Hematopoietic multipotent progenitor cell treated with erythropoietin and hydrocortisone succinate and interleukin-3 and kit ligand, for 8 days (in vitro differentiated cells): ENCODE measurements at places on chromosomes 4 and X.

- DNase-seq = no peak
These were observed 184.3 kb downstream of the QDPR start for GRCh38 chr4:17327591-17327990.

DNA sequence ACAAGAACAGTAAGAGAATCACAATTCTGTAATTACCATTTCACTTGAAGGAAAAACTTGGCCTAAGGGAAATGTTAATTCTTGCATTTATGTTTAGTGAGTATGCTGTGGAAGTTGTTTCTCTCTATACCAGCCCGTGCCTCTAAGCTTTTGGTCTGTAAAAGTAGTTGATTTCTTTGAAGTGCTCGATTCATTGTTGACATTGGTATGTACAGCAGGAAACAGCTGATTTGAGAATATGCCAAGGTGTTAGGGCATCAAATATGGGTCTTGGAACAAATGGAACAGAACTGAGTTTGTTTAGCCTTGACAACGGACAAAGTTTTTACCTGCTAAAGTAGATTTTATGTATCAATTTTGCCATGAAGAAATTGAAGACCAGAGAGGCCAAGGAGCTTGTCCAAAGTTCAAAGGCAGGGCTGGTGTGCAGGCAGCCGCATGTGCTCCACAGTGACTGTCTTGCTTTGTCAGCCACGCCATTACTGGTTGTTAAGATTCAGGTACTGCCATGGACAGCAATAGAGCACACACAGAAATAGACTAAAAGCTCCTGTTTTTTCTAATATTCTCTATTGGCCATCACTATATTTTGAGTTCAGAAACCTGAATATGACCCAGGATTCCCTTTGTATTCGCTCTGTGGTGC, 75.5 kb upstream of the TLR3 start:
- no peak for DNase-seq

DNA sequence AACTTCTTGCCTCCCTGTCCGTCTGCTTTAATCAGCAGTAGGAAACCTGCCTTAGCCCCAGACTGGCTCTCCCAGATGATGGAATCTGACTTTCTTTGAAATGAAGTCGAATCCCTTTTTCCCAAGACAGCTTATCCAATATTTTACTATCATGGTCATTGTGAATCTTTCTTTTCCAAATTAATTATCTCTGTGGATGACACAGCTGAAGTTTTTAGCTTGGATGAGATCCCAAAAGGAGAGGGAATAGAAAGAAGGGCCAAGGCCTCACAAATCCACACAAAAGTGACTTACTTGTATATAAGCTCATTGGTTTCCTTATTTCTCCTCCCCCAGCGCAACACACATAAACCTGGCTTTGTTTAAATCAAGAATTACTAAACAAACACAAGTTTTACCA, 100.6 kb downstream of the RASL11B start:
- no peak for DNase-seq

- DNase-seq = no peak
These were observed 72.6 kb downstream of the STOX2 start for GRCh38 chr4:183977707-183978106.

GRCh38 chr4:78363031-78363570, 188.5 kb upstream of the ANXA3 start:
- no peak for DNase-seq

GRCh38 chr4:8747467-8748235, 124.0 kb downstream of the HMX1 start:
- no peak for DNase-seq

DNA sequence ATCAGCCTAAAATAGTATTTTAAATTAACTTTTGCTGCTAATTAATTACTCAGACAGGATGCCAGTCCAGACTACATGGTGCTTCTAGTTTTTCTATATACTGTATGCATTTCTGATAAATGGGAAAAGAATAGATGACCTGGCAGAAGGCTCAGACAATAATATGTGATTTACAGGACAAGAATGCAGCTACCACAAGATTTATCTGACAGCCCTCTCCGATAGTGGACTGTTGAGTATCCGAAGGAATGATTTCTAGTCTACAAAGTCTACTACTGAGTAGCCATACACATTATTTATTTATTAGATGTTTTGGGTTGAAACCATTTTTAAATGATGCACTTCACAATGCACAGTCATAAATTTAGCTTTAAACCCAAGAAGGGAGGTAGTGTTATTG, 212.8 kb downstream of the MAB21L2 start:
- no peak for DNase-seq

- DNase-seq = no peak
These were observed 7.5 kb downstream of the CD99 start for GRCh38 chrX:2698604-2699003.

DNA sequence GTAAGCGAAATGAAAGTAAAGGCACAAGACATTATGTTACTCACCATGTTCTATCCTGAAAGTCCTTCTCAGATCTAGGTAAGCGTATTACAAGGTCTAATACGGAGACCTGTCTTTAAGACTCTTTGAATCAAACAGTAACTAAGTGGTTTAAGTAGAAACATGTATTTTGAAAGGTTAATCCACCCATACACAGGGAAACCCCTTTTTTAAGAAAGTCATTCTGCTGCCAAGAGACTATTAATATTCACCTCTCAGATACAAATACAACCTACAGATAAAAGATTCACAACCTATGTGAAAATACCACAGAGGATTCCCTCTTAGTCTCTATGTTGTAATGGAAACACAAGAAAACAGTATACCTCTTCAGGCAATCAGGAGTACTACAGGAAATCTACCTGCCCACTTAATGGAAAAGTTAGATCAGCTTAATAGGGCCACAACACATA, 63.2 kb upstream of the TNIP3 start:
- no peak for DNase-seq

GRCh38 chr4:27005501-27005900, 144.9 kb downstream of the STIM2 start:
- DNase-seq = no peak

DNA sequence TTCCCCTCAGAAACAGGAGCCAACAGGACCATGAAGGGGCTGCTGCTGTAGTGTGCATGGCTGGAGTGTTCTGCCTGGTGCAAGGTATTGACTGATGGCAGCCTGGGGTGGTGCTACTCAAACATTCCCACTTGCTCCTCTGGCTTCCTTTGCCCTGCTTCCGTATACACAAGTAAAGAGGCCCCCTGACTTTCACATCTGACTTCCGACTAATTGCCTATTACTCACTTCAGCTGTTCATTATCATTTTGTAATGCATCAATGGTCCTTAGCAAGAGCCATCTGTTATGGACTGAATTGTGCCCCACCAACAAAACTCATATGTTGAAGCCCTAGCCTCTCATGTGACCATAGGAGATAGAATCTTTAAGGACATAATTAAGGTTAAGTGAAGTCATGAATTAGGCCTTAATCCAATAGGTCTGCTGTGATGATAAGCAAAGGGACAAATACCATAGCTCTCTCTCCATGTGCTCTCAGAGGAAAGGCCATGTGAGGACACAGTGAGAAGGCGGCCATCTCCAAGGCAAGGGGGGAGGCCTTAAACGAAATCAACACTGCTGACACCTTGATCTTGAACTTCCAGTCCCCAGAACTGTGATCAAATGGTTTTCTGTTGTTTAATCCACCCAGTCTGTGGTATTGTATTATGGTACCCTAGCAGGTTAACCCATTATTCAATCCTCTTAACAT, 122.5 kb upstream of the CLNK start:
- DNase-seq = no peak

DNA sequence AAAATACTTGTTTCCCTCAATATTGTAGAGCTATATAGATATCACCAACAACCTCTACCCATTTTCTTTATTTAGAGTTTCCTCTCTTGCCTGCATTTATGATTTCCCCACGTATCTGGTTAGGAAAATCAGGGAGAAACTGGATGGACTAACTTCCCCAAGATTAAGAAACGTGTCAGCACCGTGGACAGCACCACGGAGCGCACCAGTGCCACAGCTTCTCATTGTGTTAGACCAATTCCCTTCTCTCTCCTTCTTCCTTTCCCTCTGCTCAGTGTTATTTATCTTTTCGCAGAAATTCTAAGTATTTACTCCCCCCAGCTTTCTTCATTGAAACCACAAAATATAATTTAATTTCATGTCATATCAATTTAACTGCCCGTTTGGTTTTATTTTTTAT, 568.6 kb upstream of the BOD1L1 start:
- peak; percentile 15 for DNase-seq

GRCh38 chr4:112099701-112100297, 45.5 kb upstream of the FAM241A start:
- DNase-seq = peak; percentile 73

DNA sequence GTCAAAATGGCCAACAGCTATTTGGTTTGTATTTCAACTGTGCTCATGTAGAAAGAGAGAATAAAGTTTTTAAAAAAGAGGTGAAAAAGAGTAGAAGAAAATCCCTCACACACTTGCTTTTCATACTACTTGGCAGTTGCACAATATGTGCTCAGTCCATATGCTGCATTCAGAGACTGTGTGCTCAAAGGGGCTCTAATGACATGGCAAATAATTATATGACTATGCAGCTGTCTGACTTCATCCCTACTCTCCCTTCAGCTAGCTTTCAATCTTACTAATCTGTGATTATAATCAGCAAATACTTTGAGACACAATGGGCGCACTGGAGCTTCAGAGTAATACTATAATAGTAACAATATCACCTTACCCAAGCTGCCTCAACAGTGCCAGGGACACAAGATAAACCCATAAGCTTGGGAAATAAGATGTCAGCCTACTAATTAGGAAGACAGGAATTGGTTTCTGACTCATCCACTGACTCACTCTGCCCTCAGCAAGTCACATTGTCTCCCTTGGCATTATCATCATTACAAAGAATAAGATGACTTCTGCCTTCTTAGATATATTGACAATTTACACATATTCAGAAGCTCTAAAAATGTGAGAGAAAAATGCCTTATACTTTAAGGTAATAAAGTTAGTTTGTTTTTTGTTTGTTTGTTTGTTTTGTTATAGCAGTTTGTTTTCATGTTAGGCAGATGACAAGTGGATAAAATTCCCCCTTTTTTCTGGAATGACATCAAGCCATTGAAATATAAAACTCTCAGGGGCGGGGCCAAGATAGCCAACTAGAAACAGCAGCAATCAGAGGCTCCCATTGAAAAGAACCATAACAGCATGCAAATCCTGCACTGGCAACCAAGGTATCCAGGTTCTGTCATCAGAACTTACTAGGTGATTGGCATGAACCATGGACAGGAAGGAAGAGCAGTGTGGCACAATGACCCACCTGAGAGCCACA, 311.6 kb downstream of the FAM133A start:
- DNase-seq = no peak

- DNase-seq = peak; percentile 90
These were observed 7.8 kb upstream of the SH3TC1 start for GRCh38 chr4:8191136-8191747.

DNA sequence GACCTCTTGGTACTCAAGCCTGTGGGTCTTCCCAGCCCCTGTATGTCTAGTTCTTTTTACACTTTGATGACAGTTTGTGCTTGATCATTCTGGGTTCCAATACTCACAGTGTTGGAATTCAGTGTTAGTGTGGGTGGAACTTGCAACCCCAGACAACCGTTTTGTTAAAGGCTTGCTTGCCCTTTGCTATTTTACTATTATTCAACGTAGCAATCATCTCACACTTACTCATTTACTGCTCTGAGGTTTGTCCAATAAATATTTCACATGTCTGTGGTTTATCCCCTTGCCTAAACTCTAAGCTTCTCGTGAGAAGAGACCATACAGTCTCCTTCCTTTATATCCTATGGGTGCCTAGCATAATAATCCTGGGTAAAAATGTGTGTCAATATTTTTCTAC, 15.3 kb downstream of the CCNG2 start:
- DNase-seq = no peak

DNA sequence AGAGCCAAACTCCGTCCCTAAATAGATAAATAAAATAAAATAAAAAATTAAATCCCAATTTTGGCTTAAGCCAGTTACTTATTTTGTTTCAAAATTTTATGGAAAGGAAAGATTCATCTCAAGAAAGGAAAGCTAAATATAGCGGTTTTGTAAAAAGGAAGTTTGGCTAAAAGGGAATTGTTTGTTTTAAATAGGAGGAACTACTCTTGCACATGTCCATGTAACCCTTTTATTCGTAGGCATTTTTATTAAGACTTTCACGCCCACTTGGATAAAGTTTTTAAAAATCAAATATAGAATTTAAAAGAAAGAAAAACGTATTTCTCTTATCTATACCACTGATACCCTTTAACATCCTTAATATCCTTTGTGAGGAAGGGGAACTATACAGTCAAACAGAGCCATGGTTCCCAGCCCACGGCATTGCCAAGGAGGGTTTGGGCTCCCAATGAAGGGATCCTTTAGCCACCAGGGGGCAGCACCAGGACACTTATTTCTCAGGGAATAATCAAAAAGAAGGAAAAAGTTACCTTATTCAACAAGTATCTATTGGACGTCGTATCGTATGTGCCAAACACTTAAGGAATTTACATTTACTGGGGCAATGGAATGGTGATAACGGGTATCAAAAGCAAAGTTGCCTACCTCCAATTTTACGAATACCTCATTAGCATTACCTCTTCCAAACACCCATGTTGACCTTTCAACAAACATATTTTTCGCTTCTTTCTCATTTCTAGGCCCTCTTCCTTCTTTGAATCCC, 27.7 kb downstream of the CDKN2AIP start:
- peak; percentile 89 for DNase-seq

DNA sequence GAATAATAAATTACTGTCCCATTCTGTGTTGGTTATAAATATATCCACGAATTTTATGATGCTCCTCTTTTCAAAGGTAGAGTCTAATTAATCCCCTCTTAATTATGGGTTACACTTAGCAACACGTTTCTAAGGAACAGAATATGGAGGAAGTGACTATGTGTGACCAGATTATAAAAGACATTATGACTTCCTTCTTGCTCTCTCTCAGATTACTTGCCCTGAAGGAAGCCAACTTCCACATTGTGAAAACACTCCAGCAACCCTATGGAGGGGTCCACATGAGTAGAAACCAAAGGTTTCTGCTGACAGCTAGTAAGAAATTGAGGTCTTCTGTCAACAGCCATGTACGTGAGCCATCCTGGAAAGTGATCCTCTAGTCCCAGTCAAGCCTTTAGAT, 59.3 kb downstream of the WDFY3 start:
- DNase-seq = no peak

- DNase-seq = no peak
These were observed 10.4 kb downstream of the PRDM8 start for GRCh38 chr4:80207664-80208063.

DNA sequence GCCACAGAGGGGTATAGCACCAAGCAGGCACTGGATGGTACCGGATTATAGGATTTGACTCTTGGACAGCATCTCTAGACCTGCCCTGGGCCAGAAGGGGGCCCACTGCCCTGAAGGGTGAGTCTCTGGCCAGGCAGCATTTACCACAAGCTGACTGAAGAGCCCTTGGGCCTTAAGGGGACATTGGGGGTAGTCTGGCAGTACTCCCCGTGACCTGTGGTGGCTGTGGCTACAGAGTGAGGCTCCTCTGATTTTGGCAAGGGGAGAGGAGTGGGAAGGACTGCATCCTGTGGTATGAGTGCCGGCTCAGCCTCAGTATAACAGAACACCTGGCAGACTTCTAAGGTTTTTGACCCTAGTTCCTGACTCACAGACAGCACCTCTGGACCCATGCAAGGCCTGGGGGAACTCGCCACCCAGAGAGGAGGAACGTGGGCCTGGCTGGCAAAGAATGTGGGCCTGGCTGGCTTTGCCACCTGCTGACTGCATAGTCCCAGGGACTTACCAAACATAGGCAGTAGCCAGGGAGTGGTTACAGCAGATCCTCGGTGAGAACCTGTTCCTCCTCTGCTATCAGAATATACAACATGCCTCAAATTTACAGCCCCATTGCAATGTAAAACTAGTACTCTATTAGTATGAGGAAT, 48.1 kb downstream of the ABCB7 start:
- no peak for DNase-seq

- DNase-seq = no peak
These were observed 41.6 kb downstream of the NDNF start for GRCh38 chr4:121030711-121031110.
